ENCODE measurements at places on chromosomes 5 and 9. TPM values are rescaled to one million over a fixed set of nuclear protein-coding genes. Genes with fewer than 3 reads are reported as not detected.

- no peaks in the 10 kb centered on the region for H3K27me3 ChIP-seq
- no peak overlapping the region for H3K27ac ChIP-seq
- no peak overlapping the region for H3K4me3 ChIP-seq
- H3K4me1 ChIP-seq: no peaks in the 10 kb centered on the region
Measured at GRCh38 chr5:116557669-116558271, 16.9 kb downstream of the SEMA6A start.

The RGS7BP gene
- total RNA-seq: 1.8 TPM

- DNase-seq: no peak
- no peak overlapping the region for H3K27ac ChIP-seq
- peaks cover 11% of the 10 kb centered on the region for H3K4me1 ChIP-seq
- peaks cover 11% of the 10 kb centered on the region for H3K36me3 ChIP-seq
- H3K4me3 ChIP-seq: no peak overlapping the region
- H3K27me3 ChIP-seq: no peaks in the 10 kb centered on the region
Measured at GRCh38 chr9:124412228-124412575, 3.0 kb downstream of the PSMB7 start.

DNA sequence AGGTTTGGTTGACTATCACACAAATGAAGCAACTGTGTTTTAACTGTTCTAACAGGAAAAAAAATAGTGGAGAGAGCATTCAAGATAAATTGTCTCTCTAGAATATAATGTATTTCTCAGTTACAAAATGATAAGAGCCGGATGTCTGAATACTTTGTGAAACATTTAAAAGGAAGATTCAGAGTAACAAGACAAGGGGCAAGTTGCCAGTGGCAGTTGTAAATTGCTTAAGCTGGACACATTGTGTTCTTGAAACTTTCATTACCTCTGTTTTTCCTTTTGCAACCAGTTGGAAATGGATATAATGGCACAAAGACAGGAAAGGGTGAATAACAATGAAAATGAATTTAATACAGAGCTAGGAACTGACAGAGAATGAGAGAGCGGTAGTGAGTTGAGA lies 15.2 kb upstream of the TBCA start:
- no peak overlapping the region for H3K27ac ChIP-seq
- H3K4me1 ChIP-seq: peaks cover 5% of the 10 kb centered on the region
- DNase-seq: no peak
- no peak overlapping the region for H3K4me3 ChIP-seq

DNA sequence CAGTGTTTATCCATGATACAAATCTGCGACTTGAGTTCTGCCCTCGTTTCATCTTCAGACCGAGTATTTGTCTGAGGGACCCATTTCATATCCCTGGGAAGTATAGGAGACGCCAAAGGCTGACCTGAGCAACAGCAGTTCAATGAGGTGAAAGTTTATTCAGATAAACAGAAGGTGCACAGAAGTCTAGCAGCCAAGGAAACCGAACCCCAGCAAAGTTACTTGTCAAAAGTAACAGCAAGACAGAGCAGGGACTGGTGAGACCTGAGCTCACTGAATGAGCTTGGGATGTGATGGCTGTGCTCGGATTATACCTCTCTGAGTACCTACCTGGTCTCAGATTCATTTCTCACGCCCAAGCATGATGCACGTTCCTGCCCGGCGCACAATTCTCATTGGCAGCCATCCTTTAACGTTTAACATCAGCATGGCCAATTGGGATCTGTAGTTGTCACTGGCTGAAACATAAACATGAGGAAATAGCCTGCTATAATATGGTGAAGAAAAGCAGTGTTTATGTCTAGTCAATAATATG lies 599 bp downstream of the LYRM7 start:
- no peaks in the 10 kb centered on the region for H3K27me3 ChIP-seq
- peak overlapping the region; percentile 65 for H3K27ac ChIP-seq

- H3K27me3 ChIP-seq: no peaks in the 10 kb centered on the region
- no peaks in the 10 kb centered on the region for H3K4me1 ChIP-seq
- H3K36me3 ChIP-seq: no peaks in the 10 kb centered on the region
- no peak for DNase-seq
- H3K27ac ChIP-seq: no peak overlapping the region
- no peak overlapping the region for H3K4me3 ChIP-seq
Measured at GRCh38 chr9:79224672-79225433, 346.9 kb upstream of the TLE4 start.

The ATG10 gene
- total RNA-seq: 3.2 TPM

DNA sequence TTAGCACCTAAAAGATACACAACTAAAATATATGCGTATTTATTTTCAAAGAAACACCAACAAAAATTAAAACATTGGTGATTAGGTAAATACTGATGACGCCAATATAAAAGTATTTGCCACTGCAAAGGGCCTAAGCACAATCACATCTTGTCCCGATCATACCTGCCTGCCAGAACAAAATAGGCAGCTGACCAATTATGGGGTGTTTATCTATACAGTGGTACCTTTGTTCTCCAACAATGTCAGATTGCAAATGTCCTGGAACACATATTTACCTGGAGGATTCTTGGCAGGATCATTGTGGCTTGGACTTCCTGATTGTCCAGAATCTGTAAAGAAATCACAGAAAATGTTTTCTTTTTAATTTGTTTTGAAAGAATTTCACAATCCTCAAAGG lies 134.5 kb downstream of the NFIB start:
- no peaks in the 10 kb centered on the region for H3K27me3 ChIP-seq
- no peak overlapping the region for H3K4me3 ChIP-seq
- no peak for DNase-seq
- no peaks in the 10 kb centered on the region for H3K4me1 ChIP-seq

- no peaks in the 10 kb centered on the region for H3K36me3 ChIP-seq
- H3K27me3 ChIP-seq: no peaks in the 10 kb centered on the region
- no peak overlapping the region for H3K27ac ChIP-seq
- no peak overlapping the region for H3K4me3 ChIP-seq
- no peak for DNase-seq
- no peaks in the 10 kb centered on the region for H3K4me1 ChIP-seq
Measured at GRCh38 chr5:78576376-78576775, 72.2 kb downstream of the LHFPL2 start.

DNA sequence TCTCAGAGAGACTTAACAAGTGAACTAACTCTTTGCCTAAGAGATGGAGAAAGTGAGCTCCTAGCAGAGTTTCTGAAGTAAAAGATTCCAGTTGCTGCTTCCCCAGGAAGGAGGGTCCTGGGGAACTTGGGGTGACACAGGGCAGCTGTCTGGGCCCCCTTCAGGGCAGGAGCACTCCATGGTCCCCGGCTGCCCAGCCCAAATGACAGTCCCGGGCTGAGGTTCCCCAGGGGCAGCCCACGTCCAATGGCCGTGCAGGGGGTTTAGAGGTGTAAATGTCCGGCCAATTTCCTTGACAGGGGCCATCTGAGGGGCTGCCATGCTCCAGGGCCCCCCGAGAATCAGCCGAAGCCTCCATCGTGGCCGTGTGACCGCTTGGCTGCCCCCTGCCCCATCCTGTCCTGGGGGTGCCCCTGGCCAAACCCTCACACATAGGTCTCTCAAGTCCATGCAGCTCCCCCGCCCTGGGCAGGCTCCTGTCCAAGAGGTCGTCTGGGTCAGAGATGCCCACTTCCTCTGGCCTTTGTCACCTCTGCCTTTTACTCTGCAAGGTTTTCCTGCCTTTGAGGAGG lies 5.5 kb upstream of the PPP1R26 start:
- no peak overlapping the region for H3K27ac ChIP-seq
- no peaks in the 10 kb centered on the region for H3K4me1 ChIP-seq
- no peak overlapping the region for H3K4me3 ChIP-seq
- H3K36me3 ChIP-seq: no peaks in the 10 kb centered on the region
- no peak for DNase-seq
- H3K27me3 ChIP-seq: no peaks in the 10 kb centered on the region

DNA sequence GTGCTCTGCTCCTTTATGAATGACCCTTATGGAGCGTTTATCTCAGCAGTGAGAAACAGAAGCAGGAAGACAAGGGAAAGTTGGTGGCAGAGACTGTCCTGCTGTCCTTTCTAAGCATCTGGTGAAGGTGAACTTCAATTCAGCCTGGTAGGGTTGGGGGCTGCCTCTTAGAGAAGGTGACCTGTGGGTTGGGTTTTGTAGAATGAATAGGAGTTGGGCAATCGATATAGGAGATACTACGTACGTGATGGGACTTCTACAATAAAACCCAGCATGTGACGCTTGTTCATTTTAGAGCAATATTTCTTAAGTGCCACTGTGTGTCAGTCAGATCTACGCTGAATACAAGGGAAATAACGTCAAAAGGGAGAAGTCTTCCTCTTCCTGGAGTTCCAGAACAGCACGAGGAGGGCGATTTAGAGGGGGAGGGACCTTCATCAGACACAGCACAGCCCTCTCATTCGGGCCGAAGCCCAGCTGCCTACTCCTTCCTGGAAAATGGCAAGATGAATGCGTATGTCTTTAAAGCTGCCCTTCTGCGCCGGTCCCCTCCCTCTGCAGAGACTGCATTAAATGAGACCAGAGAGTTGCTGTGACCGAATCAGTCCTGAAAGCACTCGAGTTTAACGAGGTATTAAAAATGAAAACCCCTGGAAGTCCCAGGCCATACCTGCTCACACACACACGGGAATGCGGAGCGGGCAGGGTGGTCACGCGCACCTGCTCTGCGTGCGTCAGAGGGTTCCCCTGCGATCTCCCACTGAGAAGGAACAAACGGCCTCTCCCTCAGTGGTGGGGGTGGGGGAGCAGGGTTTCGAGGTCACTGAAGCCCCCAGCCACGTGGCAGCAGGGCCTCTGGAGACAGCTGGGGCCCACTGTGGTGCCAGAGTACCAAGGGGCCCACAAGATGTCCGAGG lies 85.3 kb upstream of the SARDH start:
- H3K27me3 ChIP-seq: no peaks in the 10 kb centered on the region
- DNase-seq: no peak

DNA sequence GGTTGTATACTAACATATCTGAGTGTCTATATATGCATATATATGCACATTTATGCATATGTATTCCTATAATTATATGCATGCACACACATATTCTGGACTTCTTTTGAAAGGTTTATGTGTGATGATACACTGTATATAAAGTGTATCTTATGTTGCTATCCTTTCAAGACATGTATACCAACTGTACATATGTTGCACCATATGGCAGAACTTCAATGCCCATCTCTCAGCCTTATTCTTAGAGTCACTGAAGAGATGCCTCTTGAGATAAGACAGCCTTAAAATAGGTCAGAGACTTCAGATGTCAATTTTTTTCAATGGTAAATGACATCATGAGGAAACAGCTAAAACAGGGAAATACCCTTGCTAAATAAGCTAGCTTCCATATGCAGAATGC lies 461.4 kb downstream of the SPATA31D1 start:
- H3K27ac ChIP-seq: no peak overlapping the region
- no peaks in the 10 kb centered on the region for H3K36me3 ChIP-seq
- no peak overlapping the region for H3K4me3 ChIP-seq
- H3K4me1 ChIP-seq: no peaks in the 10 kb centered on the region
- no peaks in the 10 kb centered on the region for H3K27me3 ChIP-seq
- no peak for DNase-seq

DNA sequence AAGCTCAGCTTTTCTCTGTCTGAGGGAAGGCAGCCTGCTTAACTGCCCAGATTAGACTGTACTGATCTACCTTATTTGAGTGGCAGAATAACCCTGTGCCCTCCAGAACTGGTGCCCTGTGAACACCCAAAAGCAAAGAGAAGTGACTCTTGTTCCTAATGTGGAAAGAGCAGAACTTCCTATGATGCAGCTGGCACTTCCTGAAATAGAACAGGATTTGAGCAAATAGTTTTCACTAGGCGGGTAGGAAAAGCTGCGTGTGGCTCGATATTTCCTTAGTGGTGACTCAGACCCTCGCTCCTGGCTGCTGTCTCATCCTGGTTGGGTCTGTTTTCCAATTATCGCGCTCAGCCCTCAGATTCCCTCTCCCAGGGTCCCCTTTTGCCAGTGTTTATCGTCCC lies 89.9 kb downstream of the SH3TC2 start:
- H3K4me3 ChIP-seq: no peak overlapping the region
- no peak overlapping the region for H3K27ac ChIP-seq
- no peak for DNase-seq

The RAB3C gene
- total RNA-seq: 0.47 TPM

DNA sequence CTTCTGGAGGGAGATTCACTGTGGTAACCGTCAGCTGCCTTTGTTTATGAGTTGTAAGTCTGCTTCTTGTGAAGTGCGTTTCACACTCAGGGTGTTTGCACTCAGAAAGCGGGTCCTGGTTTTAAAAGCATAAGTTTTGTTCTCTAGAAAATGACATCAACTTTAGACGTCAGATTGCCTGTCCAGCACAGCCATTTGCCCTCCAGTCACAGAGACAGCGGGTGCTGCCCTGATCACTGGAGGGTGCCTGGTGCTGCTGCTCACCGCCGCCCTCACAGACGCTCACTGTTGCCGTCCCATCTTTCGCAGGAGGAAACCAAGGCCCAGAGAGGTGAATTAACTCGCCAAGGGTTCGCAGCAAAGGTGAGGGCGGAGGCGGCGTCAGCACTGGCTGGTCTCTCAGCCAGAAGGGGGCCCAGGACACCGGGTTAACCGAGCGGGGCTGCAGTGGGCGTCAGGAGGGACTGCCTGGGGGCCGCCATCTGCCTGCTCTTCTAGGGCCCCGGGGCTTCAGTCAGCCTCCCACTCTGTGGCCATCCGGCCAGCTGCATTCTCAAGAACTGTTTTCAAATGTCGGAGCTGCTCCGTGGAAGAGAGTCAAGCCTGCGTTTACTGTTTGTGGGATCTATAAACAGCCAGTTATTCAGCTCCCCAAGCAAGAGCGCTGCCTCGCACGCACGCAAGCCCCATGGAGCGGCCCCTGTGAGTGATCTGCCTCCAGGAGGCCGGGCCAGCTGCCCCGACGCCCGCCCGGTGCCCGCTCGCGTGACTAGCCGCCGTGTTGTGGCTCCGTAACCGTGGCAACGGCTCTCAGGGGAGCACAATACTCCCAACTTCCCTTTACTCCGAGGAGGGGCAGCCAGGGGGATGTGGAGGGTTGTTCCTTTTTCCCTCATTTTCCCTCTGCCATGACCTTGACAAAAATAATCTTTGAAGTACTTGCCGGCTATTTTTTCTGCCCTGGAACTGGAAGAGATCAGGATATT lies 43.4 kb upstream of the EXOC3 start:
- no peak overlapping the region for H3K4me3 ChIP-seq
- no peak overlapping the region for H3K27ac ChIP-seq
- no peaks in the 10 kb centered on the region for H3K27me3 ChIP-seq
- H3K36me3 ChIP-seq: no peaks in the 10 kb centered on the region

GRCh38 chr5:85823462-85824426 lies 794.0 kb upstream of the COX7C start:
- no peak overlapping the region for H3K27ac ChIP-seq
- no peaks in the 10 kb centered on the region for H3K4me1 ChIP-seq
- H3K4me3 ChIP-seq: no peak overlapping the region
- DNase-seq: no peak
- H3K27me3 ChIP-seq: no peaks in the 10 kb centered on the region
- no peaks in the 10 kb centered on the region for H3K36me3 ChIP-seq

The CD72 gene
- 2.6 TPM for total RNA-seq

DNA sequence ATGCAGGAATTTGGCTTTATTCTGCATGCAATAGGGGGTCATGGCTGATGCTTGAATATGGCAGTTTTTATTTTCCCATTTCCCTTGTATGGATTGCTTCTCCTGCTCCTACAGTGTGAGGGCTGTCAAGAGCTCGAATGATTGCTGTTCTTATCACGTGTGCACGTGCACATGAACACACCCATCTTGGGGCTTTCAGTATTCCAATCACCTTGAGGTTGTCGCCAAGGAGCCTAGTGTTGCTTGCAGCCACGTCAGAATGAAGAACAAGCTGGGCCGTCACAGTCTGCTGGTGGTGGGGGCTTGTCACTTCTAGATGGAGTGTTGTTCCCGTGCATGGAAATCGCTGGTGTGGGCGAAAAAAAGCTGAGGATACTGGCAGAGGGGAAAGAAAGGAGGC lies 219.4 kb upstream of the GLRA1 start:
- no peak for DNase-seq
- no peaks in the 10 kb centered on the region for H3K36me3 ChIP-seq
- no peaks in the 10 kb centered on the region for H3K27me3 ChIP-seq
- H3K4me3 ChIP-seq: no peak overlapping the region

The WASHC1 gene
- total RNA-seq: 6.0 TPM

Measured in right lobe of liver (tissue), 6 donors.